Stimulated activated CD4-positive, alpha-beta T cell treated with anti-CD3 and anti-CD28 coated beads, Interleukin-1b, Interleukin-23, amount 100 ng/mL, for 1 hour (primary cell): ENCODE measurements at places on chromosomes 11 and 22.

GRCh38 chr11:34529643-34530042, 16.0 kb upstream of the ELF5 start:
- DNase-seq: no peak

DNA sequence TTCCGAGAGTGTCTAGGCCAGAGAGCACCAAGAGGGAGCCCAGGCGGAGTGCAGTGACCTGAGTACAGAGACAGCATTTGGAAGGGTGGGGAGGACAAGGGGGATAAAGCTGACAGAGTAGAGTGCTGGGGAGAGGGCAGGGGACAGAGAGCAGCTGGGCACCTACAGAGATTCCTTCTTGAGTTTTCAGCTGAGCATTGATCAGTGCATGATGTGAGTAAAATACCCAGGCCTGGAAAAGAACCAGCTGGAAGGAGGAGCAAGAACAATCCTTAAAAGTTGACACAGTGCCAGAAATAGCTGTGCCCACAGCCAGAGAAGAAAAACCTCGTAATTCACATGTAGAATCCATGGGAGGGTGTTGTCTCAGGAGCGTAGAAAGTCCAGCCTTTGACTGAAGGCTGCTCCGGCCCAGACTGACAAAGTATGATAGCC, 33.9 kb upstream of the PANX2 start:
- DNase-seq: no peak

GRCh38 chr22:31935961-31936635, 8.2 kb upstream of the YWHAH start:
- DNase-seq: no peak

- no peak for DNase-seq
These were observed 102.7 kb downstream of the FAR1 start for GRCh38 chr11:13771151-13771550.

GRCh38 chr11:14954581-14954980, 17.6 kb downstream of the CALCA start:
- DNase-seq: no peak

GRCh38 chr11:84566671-84567070, 1060.5 kb downstream of the DLG2 start:
- no peak for DNase-seq

- DNase-seq: no peak
These were observed 8.9 kb upstream of the TMEM9B start for GRCh38 chr11:8973121-8973520.

DNA sequence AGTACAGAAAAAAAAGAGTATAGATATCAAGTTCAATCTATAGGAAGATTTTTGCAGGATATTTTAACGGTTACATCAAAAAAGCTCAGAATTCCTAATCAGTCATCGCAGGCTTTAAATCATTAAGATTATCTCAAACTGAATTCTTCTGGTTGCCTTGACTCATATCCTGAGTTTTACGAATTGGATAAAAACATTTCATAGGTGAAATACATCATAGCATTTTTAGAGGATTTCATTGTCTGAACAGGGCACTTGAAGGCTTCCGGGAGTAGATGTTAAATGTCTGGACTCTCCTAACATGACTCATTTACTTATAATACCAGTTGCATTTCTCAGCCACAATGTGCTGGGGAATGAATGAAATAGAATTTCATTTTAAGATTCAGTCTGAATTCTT, 2216.6 kb upstream of the RAG2 start:
- no peak for DNase-seq

GRCh38 chr11:538431-539051, 1.2 kb downstream of the LRRC56 start:
- DNase-seq: no peak

DNA sequence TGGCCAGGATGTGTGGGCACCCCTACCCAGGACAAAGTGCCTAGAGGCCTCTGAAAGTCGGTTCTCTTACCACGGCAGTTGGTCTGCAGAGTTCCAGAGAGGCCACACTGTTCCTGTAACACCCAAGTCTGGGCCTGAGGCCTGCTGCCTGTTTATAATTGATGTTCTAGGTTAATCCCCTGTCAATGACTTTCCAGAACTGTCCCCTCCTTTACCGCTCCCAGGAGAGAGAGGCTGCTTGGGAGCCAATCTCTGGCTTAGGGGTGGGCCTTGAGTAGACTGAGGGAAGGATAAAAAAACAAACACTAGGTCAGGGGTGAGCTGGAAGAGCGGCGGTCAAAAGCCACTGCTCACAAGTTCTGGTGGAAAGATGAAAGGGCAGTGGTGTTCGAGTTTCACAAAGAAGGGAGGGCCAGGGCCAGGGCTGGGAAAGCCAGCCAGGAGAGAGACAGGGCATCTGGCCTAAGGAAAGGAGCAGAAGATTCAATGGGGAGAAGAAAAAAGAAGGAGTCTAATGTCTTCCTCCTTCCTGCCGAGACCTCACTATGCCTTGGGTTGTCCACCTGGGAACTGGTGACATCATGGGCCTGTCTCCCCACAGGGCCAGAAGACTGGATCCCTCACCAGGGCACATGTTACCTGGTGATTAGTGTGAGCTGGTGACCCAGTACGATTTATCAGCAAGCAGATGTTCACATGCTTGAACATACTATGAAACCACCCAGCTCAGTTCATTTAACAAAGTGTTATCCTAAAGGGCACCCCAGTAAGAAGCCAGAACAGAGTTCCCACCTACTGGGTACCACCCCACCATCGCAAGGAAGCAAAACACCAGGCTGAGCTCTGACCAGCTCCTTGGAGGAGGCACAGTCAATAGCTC, 50.2 kb downstream of the PC start:
- DNase-seq: no peak

GRCh38 chr11:57873196-57873911, 111.8 kb downstream of the CTNND1 start:
- DNase-seq: no peak

- DNase-seq: no peak
These were observed 85.3 kb upstream of the SORL1-AS1 start for GRCh38 chr11:121538054-121538453.

GRCh38 chr11:35791088-35791958, 128.7 kb downstream of the TRIM44 start:
- DNase-seq: no peak

DNA sequence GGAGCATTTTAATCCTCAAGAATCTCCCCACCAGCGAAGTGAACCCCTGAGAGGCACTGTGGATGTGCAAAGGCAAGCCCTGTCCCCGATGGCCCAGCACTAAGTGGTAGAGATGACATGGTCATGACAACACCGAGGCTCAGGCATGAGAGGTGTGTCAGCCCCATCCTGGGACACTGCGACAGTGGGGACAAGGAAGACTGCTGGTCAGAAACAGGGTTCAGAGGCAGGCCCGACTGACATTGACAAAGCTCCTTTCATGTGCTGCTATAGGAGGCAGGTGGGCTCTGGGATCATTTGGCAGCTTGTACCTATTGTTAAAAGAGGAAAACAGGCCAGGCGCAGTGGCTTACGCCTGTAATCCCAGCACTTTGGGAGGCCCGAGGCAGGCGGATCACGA, 54.3 kb upstream of the MYEOV start:
- DNase-seq: no peak

- DNase-seq: no peak
These were observed 15.6 kb upstream of the MFNG start for GRCh38 chr22:37501610-37502341.

GRCh38 chr11:59273373-59273841, 60.7 kb upstream of the MPEG1 start:
- DNase-seq: no peak

GRCh38 chr11:1197886-1198560, 24.8 kb upstream of the MUC5B start:
- no peak for DNase-seq

DNA sequence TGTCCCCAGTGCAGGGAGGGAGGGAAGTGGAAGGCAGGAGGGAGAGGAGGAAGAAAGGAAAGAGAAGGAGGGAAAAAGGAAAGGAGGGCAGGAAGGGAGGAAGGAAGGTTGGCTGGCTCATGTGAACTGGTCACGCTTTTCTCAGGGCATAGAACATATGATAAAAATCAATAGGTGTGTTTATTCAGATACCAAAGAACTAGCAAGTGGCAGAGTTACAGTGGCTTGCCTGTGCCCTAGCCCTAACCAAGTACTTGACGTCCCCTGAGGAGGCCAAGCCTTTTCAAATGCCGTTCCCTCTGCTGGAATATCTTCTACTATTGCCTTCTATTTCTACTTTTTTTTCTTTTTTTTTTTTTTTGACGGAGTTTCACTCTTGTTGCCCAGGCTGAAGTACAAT, 33.5 kb downstream of the CHRDL2 start:
- no peak for DNase-seq

DNA sequence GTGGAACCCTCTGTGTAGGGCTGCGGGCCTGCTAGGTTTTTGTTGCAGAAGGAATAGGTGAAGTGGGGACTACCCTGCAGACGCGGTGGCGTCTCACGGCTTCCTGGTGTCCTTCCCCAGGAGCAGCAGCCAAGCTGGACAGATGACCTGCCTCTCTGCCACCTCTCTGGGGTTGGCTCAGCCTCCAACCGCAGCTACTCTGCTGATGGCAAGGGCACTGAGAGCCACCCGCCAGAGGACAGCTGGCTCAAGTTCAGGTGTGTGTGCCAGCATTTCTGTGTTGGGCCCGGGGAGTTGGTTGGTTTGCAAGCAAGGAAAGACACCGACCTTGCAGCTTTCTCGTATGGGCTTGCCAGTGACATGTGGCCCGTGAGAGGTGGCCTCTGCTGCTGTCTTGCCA, 15.3 kb downstream of the TAB1 start:
- no peak for DNase-seq

GRCh38 chr22:39181356-39181755, 28.9 kb upstream of the CBX7 start:
- DNase-seq: no peak

GRCh38 chr22:43088627-43088983, 586 bp downstream of the TTLL1 start:
- no peak for DNase-seq

- no peak for DNase-seq
These were observed 1.1 kb downstream of the ALG8 start for GRCh38 chr11:78138291-78138690.
